ENCODE measurements at places on chromosomes 1 and 21.

DNA sequence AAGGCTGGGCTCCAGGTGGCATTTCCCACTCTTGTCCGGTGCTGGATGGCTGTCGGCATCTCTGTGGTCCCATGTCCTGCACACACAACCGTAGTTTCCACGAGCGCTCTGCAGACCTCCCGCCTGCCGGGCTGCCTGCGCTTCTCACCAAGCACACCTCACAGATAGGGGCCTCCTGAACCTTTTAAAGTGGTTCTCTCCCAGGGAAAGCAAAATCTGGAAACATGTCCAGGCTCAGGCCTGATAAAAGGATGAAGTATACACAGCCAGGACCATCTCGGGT lies 46.2 kb downstream of the CAPN9 start:
- no peak for DNase-seq

DNA sequence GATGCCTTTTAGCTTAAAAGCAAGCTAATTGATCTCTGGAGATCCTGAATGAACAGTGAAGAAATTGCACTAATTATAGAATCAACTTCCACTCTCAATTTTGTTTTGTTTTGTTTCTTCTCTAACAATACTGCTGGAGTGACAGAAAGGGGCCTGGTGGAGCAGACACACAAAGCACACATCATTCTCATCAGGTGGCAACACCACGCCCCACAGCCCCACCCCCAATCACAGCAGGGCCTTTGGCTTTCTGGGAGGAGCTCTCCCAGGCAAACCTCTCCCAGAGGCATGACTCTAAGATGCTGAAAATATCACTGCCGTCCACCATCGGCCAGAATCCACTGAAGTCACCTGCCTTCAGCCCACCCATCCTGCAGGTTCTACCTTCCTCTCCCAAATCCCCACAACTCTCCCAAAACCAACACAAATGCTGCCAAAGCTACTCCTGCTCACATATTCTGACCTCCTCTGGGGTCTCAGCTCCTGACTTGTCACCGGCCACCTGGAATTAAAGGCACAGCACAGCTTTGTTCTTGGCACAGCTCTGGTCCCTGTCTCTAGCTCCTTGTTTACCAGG lies 120.7 kb downstream of the GRIK3 start:
- DNase-seq = no peak

- DNase-seq = no peak
Measured at GRCh38 chr1:110525249-110525595, 6.2 kb upstream of the KCNA10 start.

DNA sequence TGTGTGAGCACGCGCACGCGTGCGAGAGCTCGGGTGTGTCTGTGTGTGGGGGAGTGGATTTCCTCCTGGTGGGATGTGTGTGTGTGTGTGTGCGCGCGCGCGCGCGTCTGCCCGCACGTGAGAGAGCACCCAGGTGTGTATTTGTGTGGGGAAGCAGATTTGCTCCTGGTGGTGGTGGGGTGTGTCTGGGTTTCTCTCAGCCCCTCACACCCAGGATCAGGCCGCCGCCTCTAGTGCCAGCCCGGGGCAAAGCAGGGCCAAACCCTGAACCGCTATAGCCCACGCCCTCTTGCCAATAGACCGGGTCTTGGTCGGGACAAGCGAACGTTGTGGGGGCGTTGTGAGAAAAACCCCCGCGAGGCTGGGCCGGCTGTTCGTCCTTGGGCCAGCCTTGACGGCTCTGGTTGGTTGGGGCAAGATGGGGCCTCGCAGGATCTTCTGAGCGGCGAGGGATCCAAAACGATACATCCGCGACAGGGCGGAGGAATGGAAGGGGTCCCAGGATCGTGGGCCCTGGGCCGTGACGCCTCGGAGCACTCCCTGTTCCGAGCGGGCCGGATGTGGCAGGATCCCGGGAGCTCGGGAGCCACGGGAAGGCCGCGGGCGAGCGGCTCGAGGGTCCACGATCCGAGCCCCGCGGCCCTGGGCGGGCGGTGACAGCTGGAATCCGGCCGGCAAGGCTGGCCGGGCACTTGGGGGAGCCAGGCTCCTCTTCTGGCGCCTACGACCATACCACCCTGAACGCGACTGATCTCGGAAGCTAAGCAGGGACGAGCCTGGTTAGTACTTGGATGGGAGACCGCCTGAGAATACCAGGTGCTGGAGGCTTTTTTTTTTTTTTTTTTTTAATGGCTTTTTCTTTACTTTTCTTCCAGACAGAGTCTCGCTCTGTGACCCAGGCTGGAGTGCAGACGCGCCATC lies 68.2 kb downstream of the RNF187 start:
- peak; percentile 26 for DNase-seq

DNA sequence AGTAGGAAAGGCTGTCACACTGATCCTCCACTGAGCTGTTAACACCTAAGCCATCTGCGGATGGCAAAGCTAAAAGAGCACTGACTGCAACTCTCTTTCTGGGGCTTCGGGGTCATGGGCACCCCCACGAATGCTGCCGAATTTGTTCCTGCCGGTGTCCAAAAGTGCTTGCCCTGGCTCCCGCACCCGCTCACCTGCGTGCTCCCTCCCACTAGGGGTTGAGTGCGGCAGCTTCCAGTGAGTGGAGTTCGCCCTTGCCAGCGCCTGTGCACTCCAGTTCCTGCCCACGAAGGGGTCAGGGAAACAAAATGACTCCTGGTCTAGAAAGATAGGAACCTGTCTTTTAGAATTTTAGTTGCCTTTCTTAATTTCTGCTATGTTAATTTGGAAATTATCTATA lies 78.7 kb downstream of the IFI44 start:
- no peak for DNase-seq

DNA sequence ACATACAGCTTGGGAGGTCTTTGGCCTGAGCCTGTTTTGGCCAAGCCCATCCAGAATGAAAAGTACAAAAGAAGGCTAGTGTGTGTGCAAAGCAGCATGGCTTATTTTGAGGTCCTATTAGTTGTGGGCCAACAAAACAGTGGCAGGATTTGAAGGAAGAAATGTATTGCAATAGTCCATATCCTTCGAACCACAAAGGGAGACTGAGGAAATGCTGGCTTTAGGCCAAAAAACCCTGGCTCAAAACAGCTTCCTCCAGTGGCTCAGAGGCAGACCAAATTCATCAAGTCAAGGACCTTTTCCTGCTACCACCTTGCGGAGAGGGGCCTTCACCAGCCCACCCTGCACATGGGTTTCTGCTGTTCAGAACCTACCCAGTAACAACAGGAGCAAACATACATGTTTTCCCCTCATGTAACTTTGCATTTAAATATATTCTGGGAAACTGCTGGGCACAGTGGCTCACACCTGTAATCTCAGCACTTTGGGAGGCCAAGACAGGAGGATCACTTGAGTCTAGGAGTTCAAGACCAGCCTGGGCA lies 43.3 kb downstream of the VPS26C start:
- no peak for DNase-seq

DNA sequence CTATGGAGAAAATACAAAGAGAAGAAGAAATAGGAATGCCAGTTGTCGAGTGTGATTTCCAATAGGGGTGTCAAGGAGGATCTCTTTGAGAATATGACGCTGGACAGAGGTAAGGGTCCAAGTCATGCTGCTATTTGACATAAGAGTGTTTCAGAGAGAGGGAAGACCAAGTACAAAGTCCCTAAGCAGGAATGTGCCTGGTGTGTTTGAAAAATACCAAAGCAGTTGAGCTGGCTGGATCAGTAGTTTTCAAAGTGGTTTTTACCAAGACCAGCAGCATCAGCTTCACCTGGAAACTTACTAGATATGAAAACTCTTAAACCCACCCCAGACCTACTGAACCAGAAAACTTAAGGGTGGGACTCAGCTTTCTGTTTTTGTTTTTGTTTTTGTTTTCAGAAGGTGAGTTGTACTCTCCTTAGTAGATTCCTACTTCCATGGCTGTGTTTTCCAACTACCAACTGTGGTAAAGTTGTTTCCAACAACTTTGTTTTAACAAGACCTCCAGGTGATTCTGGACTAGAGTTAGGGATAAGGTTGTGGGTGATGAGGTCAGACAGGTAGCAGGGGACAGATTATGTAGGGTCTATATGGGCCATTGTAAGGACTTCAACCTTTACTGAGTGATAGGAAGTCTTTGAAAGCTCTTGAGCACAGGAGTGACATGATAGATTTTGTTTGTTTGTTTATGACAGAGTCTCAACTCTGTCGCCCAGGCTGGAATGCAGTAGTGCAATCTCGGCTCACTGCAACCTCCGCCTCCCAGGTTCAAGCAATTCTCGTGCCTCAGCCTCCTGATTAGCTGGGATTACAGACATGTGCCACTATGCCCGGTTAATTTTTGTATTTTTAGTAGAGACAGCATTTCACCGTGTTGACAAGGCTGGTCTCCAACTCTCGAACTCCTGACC lies 7.3 kb upstream of the GJA9 start:
- no peak for DNase-seq

- DNase-seq = no peak
Measured at GRCh38 chr1:179588425-179589024, 3.1 kb upstream of the TDRD5 start.

Measured in CD4-positive, alpha-beta memory T cell (primary cell).